NAMALWA (cell line): ENCODE measurements at places on chromosomes 4 and X.
A peak's percentile ranks its signal among the peaks of the same experiment; 100 is the strongest.

- no peak for DNase-seq
Measured at GRCh38 chr4:40421839-40422708, 86.9 kb downstream of the CHRNA9 start.

DNA sequence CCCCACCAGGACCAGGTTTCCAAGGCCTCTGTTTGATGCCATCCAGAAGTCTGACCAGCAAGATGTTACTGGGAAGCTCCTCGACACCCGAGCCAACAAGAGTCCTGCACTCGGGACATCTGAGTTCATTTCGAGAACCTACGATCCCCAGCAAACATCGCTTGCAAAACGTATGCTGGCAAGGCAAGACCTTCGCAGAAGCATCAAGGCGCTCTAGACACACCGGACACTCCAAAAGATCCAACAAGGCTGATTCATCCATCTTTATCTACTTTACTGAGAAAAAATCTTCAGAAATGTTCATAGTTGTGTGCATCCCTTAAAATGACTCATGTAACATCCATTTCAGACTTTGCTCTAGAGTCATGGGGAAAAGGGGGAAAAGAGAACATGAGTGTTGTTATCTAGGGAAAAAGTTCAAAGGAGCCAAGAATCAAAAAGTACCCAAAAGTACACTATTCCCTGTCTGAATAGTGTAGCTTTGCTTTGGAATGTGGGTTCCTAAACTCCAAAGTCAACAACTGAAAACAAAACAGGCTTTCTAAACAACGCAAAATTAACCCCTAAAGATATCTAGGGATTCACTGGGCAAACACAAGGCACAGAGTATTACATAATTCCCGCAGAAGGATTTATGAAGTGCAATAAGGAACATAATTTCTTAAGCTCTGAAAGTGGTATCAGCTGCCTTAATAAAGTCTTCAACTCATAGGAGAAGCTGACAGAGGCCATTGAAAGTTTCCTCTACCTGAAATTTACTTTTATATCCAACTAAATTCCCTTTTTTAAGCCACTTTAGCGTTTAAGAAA is 1.6 kb downstream of the SH3RF1 start:
- no peak for DNase-seq

DNA sequence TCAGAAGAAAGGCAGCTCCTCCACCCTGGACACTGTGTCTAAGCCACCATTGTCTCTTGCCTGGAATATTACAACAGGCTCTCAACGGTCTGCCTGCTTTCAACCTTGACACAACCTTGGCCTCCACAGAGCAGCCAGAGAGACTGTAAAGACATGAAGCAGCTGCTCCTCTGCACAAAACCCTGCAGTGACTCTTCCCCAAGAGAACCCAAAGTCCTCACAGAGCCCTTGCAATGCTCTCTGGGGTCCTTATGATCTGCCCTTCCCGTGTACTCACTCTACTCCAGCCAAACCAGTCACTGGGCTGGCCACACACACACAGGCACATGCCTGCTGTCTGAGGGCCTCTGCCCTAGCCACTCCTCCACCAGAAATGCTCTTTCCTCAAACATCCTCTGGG is 75.9 kb upstream of the CPEB2 start:
- DNase-seq = no peak

- peak; percentile 45 for DNase-seq
Measured at GRCh38 chr4:48683784-48684666, 96.1 kb downstream of the FRYL start.

GRCh38 chr4:10974371-10974770 is 289.8 kb upstream of the CLNK start:
- no peak for DNase-seq

DNA sequence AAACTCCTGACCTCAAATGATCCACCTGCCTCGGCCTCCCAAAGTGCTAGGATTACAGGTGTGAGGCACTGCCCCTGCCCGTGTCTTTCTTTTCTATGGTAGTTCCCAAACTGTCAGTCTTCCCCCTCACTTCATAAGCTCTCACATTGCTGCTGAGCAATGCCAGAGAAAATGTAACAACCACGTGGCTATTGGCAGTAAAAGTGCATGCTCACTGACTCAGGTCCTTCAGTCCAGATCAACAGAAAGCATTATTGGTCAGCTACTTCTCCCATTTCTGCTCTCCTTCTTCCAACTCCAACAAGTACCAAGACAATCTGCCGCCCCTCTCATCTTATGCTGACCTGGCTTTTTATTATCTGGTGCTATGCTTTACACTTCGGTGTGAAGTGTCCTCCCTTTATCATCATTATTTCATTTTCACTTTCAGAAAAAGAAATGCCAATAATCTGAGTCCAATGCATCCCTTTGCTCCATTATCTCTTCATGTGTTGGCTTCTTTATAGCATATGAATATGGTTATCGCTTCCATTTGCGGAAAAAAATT is 133.8 kb upstream of the UGT8 start:
- DNase-seq = no peak

GRCh38 chr4:961351-962230 is 11.8 kb downstream of the DGKQ start:
- DNase-seq = no peak

DNA sequence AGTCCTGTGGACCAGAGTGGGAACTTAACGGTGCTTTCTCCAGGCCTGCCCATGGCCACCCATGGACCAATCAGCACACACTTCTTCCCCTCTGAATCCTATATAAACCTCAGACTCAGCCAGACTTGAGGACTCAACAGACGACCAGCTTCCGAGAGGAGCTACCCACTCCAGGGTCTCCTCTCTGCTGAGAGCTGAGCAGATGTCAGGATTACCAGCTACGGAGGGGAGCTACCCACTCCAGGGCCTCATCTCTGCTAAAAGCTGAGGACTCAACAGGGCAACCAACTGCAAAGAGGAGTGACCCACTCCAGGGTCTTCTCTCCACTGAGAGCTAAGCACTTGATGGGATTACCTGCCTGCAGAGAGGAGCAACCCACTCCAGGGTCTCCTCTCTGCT is 80.0 kb upstream of the DDX60 start:
- no peak for DNase-seq

DNA sequence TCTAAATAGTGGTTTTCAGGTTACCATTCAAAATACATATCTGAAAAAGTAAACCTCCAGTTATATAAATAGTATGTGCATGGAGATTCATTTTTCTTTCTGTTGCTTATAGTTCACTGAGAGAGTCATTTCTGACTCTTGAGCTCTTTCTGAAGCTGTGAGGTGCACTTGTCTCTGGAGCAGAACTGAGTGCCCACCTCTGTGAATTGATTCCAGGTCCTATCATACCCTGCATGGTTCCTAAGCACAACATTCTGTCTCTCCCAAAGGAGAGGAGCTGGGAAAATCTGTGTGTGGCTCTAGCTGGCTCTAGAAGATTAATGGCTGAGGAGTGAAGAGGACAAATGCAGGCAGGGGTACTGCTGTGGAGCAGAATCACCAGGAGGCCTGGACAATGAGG is 161.6 kb upstream of the HCCS start:
- no peak for DNase-seq

DNA sequence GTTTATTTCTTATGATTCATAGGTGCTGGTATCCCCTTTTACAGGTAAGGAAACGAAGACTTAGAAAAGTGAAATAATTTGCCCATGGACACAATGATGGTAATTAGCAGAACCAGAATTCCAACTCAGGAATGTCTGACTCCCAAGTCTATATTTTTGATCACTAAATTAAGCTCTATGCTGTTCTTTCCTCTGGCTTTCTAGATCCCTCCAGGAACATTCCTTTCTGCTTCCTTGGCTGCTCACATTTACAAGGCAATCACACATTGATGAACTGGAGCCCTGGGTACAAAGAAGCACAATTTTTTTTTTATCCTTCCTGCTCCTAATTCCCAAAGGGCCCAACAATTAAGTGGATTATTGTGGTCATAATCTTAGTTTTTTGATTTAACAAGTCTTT is 7.0 kb upstream of the CDKN2AIP start:
- no peak for DNase-seq

- no peak for DNase-seq
Measured at GRCh38 chrX:150635952-150636351, 57.2 kb upstream of the MTMR1 start.

DNA sequence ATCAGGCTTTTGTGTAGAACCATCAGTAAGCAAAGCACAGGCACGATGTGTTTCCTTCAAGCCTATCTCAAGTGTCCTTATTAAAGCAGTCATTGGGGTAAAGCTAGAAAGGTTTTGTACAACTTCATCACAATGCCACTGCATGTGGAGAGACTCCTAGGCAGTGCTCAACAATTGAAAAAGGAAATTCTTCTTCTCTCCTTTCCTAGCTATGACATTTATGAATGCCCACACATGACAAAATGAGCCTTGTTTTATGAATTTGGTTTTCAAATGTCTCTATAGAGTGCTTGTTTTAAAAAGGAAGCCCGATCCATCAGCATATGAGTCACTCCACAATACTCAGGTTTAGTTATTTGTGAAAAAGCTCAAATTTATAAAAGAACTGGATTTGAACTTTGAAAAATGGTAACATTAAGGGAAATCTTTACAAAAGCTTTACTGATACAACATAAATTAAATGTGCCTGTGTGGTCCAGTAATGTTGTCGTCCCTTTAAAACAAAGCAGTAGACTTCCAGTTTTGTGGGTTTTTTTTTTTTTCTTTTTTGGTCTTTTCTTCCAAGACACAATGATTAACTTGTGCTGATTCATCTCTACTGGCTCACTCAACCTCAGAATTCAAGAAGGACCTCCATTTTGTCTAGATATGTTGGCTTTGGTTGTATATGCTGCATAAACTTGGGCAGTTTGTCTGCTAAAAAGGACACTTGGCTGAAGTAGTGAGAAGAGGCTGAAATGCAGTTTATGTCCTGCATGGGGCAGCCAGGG is 273.8 kb downstream of the GASK1B start:
- no peak for DNase-seq

DNA sequence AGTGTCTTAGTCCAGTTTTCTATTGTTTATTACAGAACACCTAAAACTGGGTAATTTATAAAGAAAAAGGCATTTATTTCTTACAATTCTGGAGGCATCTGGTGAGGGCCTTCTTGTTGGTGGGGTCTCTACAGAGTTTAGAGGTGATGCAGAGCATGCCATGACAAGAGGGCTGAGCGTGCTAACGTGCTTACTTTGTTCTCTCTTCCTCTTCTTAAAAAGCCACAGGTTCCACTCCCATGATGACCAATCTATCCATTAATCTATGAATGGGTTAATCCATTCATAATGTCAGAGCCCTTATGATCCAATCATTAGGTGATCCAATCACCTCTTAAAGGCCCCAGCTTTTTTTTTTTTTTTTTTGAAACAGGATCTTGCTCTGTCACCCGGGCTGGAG is 291.5 kb upstream of the GALNTL6 start:
- DNase-seq = no peak

- DNase-seq = peak; percentile 24
Measured at GRCh38 chrX:110320381-110320987, 2.6 kb upstream of the AMMECR1 start.
